ENCODE measurements at places on chromosomes 5 and 9. TPM values are rescaled to one million over a fixed set of nuclear protein-coding genes. Genes with fewer than 3 reads are reported as not detected.

The IFNA21 gene
- total RNA-seq: not detected

GRCh38 chr5:99169309-99169708 lies 240.5 kb upstream of the CHD1 start:
- no peaks in the 10 kb centered on the region for H3K4me1 ChIP-seq
- no peaks in the 10 kb centered on the region for H3K36me3 ChIP-seq
- DNase-seq: peak; percentile 38
- H3K4me3 ChIP-seq: no peak overlapping the region
- 0 out of 2 replicates have a peak, but pooled peaks cover 9% of the 10 kb centered on the region for H3K27me3 ChIP-seq

DNA sequence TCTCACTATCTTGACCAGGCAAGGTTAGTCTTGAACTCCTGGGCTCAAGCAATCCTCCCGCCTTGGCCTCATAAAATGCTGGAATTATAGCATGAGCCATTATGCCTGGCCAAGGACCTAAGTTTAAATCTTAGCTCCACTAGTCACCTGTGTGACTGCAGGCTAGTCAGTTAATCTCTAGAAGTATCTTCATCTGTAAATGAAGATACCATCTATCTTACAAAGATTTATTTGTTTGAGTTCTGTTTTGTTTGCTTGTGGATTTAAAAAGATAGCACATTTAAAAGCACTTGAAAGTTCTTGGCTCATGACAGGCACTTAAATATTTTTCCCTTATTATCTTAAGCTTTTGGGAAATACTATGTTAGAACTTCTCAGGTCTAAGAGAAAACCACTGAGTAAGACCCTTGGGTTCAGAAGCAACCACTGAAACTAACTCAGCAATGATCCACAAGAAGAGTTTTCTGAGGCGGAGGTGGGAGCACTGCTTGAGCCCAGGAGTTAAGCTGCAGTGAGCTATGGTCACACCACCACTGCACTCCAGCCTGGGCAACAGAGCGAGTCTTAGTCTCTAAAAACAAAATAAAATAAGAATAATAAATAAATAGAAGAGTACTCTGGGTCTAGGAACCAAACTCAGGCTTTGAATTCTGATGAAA lies 19.1 kb downstream of the TMEM245 start:
- peaks cover 32% of the 10 kb centered on the region for H3K4me1 ChIP-seq
- no peaks in the 10 kb centered on the region for H3K36me3 ChIP-seq
- no peak for DNase-seq
- H3K27ac ChIP-seq: no peak overlapping the region
- H3K27me3 ChIP-seq: no peaks in the 10 kb centered on the region
- no peak overlapping the region for H3K4me3 ChIP-seq

- no peaks in the 10 kb centered on the region for H3K27me3 ChIP-seq
- no peak for DNase-seq
- no peak overlapping the region for H3K4me3 ChIP-seq
- H3K4me1 ChIP-seq: 0 out of 2 replicates have a peak, but pooled peaks cover 7% of the 10 kb centered on the region
These were observed 204.0 kb downstream of the GADD45G start for GRCh38 chr9:89808756-89809181.

The SLC30A5 gene
- total RNA-seq: 69.6 TPM

GRCh38 chr5:93658044-93658443 lies 75.0 kb downstream of the NR2F1 start:
- H3K27me3 ChIP-seq: no peaks in the 10 kb centered on the region
- peak; percentile 6 for DNase-seq
- H3K4me1 ChIP-seq: peaks cover 4% of the 10 kb centered on the region
- no peak overlapping the region for H3K27ac ChIP-seq

The HARS2 gene
- total RNA-seq: 32.8 TPM

The PRSS3 gene
- 30.7 TPM for total RNA-seq

- no peak for DNase-seq
- H3K36me3 ChIP-seq: no peaks in the 10 kb centered on the region
- no peak overlapping the region for H3K27ac ChIP-seq
- H3K27me3 ChIP-seq: no peaks in the 10 kb centered on the region
- H3K4me3 ChIP-seq: no peak overlapping the region
These were observed 7.2 kb upstream of the ARSI start for GRCh38 chr5:150309886-150310239.

DNA sequence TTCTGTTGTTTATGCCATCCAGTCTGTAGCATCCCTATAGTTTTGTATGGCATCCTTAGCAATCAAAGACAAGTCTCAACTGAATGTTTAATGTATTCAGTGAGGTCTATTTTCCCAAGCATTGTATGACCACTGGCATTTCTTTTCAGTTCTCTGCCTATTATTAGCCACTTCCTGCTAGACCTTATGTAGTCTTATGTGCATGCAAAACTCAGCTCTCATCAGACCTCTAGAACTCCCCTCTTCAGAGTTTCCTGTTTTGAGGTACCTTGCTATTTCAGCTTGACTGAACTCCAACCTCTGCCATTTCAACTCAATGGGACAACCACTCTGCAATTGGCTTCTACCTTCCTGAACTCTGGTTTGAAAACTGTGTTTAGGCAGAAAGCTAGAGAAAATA lies 113.2 kb downstream of the SLC25A46 start:
- H3K4me1 ChIP-seq: no peaks in the 10 kb centered on the region
- no peaks in the 10 kb centered on the region for H3K36me3 ChIP-seq
- no peaks in the 10 kb centered on the region for H3K27me3 ChIP-seq

GRCh38 chr9:105333076-105333475 lies 88.6 kb downstream of the SLC44A1 start:
- peaks cover 9% of the 10 kb centered on the region for H3K36me3 ChIP-seq
- peak overlapping the region; percentile 96 for H3K27ac ChIP-seq
- DNase-seq: peak; percentile 82
- peaks cover 52% of the 10 kb centered on the region for H3K4me1 ChIP-seq
- peak overlapping the region; percentile 41 for H3K4me3 ChIP-seq

- H3K27ac ChIP-seq: no peak overlapping the region
- no peaks in the 10 kb centered on the region for H3K27me3 ChIP-seq
- H3K4me1 ChIP-seq: no peaks in the 10 kb centered on the region
These were observed 1238.0 kb upstream of the NUDT12 start for GRCh38 chr5:104800440-104801048.

DNA sequence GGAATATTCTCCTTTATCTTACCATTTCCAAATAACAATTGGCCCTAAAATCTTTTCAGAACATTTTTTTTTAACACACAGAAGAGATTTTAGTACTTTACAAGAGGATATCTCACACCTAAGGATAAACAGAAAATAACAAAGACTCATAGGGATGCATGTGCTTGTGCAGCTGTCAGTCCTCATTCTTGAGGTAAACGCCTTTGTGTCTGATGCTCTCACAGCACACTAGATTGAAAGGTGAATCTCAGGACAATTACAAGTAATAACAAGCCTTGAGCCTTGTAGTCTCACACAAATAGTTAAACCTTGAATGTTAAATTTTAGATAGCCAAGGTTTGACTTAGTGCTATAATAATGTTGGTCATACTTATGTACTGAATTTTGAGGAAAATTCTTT lies 439.2 kb downstream of the PTPRD start:
- no peaks in the 10 kb centered on the region for H3K27me3 ChIP-seq
- H3K4me3 ChIP-seq: no peak overlapping the region
- H3K4me1 ChIP-seq: no peaks in the 10 kb centered on the region
- DNase-seq: no peak
- H3K36me3 ChIP-seq: no peaks in the 10 kb centered on the region
- H3K27ac ChIP-seq: no peak overlapping the region

DNA sequence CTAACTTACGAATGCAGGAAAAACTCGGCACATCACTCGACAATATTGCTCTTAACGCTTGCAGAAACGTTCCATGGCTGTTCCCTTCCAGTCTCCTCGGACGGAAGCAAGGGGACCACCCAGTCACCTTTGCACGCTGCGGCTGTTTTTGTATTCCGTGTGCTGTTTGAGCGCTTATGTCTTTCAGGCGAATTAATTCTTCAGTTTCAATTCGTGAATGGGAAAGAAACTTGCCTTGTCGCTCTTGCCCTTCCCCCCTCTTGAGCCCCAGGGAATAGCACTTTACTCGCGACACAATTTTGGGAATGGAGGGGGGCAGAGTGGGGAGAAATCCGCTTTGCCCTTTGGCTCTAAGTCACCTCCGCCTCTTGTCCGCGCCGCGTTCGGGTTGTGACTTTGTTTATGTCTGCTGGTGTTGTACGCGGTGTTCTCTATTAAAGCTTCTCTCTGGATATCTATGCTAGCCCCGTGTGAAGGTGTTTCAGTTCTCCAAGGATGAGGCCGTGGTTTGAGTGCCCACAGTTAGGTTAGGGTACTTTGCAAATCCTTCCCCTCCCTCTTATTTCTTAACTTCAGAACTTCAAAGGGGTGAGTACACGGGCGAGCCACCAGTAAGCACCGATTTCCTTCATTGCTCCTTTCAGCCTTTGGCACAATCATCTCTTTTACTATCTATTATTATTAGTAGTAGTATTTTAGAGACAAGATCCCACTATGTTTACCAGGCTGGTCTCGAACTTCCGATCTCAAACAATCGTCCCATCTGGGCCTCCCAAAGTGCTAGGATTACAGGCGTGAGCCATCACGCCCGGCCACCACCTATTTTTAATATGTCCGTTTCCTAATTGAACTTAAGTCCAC lies 2.7 kb downstream of the FOXB2 start:
- no peak overlapping the region for H3K4me3 ChIP-seq
- H3K27ac ChIP-seq: no peak overlapping the region
- H3K27me3 ChIP-seq: peaks cover 70% of the 10 kb centered on the region
- no peak for DNase-seq

DNA sequence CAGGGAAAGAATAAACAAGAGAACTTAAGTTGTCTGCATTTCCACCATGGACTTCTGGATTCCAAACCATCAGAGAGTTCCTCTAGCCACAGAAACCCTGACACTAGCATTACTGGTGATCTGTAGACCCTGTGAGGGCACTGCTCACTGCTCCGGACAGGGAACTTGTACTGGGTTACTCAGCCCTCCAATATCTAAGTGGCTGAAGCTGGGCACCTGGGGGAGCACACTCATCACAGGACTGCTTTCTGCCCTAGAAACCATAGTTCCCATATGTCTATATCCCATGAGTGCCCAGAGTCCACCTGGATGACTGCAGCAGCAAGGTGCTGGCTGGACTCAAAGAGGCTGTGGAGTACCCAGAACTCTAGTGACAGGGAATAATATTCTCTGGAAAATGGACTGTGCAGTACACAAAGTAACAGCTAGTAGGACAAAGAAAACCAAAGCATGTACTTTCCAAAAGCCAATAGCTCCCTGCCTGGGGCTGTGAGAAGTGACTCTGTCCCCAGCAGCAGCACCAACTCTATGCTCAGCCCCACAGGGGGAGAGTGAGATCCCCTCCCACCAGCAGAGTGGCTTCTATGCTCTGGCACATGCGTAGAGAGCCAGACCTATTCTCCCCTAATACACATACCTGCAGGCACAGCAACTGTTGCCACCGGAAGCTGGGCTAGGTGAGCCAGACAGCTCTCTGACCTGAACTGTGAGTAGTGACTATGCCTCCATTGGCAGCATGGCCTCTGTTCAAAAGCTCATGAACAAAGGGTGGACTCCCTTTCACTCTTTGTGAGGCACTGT lies 472.9 kb upstream of the FTMT start:
- H3K4me3 ChIP-seq: no peak overlapping the region
- no peaks in the 10 kb centered on the region for H3K27me3 ChIP-seq
- no peak for DNase-seq
- no peaks in the 10 kb centered on the region for H3K4me1 ChIP-seq
- H3K27ac ChIP-seq: no peak overlapping the region

- no peak for DNase-seq
- H3K4me1 ChIP-seq: peaks cover 13% of the 10 kb centered on the region
- H3K4me3 ChIP-seq: no peak overlapping the region
- peaks cover 4% of the 10 kb centered on the region for H3K27me3 ChIP-seq
These were observed 77.0 kb upstream of the DAP start for GRCh38 chr5:10838038-10838437.

- no peak for DNase-seq
- H3K27me3 ChIP-seq: no peaks in the 10 kb centered on the region
- no peaks in the 10 kb centered on the region for H3K4me1 ChIP-seq
- H3K36me3 ChIP-seq: no peaks in the 10 kb centered on the region
These were observed 41.7 kb downstream of the KLF4 start for GRCh38 chr9:107447834-107448233.

DNA sequence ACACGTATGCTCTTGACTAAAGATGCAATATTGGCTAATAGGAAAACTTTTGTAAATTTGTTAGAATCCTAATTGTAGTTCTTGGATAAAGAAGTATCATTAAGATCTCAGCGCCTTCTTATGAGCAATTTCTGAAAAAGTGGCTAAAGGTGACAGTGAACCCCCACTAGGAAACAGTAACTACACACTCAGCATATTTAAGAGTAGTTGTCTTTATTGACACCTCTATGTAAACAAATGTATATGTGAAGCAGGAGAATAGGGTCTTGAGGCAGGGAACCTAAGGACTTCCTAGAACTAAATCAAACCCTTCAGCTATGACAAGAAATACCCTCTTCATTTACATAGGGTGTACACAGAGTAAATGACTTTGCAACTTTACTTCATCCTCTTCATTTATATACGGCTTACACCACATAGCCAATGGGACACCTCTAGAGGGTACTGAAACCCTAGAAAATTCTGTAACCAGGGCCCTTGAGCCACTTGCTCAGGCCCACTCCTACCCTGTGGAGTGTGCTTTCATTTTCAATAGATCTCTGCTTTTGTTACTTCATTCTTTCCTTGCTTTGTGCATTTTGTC lies 2.8 kb downstream of the NIPSNAP3A start:
- H3K27me3 ChIP-seq: no peaks in the 10 kb centered on the region
- peaks cover 29% of the 10 kb centered on the region for H3K36me3 ChIP-seq
- DNase-seq: no peak
- H3K27ac ChIP-seq: no peak overlapping the region
- no peak overlapping the region for H3K4me3 ChIP-seq

The PCDHB13 gene
- total RNA-seq: 3.3 TPM

The SERF1B gene
- 36.5 TPM for total RNA-seq

The SV2C gene
- total RNA-seq: not detected

The IFNB1 gene
- total RNA-seq: not detected

The DBH gene
- not detected for total RNA-seq

DNA sequence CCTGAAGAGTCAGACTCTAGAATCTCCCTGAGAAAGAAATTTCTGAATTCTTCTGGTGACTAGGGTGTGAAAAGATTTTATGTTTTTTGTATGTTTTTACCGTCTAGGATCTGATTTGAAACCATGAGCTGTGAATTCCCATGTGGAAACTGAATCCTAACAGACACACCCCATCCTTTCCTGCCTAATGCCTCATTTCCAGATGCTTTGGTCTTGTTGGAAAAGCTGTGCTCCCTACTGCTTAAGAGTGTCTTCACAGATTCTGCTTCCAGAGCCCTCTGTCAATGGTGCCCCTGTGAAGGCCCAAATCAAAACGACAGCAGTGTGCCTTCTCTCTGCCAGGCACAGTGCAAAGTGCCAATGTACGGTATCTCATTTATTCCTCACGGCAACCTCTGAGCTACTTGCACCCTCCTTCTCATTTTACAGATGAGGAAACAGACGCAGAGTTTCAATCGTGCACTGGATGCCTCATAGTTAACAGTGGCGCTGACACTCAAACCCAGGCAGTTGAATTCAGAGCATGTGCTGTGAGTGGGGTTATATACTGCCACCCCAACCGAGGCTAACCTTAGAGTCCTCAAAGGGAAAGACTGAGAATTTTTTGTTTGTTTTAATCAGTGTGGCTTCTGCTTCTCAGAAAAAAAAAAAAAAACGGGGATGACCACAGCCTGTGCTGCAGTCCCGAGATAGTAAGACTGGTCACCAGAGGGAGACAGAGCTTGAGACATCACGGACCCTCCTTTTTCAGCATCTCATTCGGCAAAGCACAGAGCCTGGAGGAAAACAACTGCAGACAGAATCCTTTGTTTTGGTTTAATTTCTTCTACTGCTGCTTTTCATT lies 188.4 kb downstream of the SNCAIP start:
- peak overlapping the region; percentile 59 for H3K4me3 ChIP-seq
- H3K27me3 ChIP-seq: no peaks in the 10 kb centered on the region
- H3K36me3 ChIP-seq: no peaks in the 10 kb centered on the region
- H3K4me1 ChIP-seq: peaks cover 11% of the 10 kb centered on the region
- no peak overlapping the region for H3K27ac ChIP-seq
- DNase-seq: peak; percentile 81

The FCN1 gene
- total RNA-seq: not detected

Measured in GM23248 (cell line).